ENCODE measurements at places on chromosomes 4 and X. TPM values are rescaled to one million over a fixed set of nuclear protein-coding genes. Genes with fewer than 3 reads are reported as not detected.

GRCh38 chr4:27787195-27787594 lies 926.6 kb downstream of the STIM2 start:
- no peaks in the 10 kb centered on the region for H3K36me3 ChIP-seq
- H3K4me3 ChIP-seq: no peak overlapping the region
- no peaks in the 10 kb centered on the region for H3K27me3 ChIP-seq
- no peak overlapping the region for H3K27ac ChIP-seq

Gene SORBS2
- total RNA-seq: 26.3 TPM

GRCh38 chr4:3773552-3774001 lies 7.4 kb downstream of the ADRA2C start:
- H3K4me1 ChIP-seq: no peaks in the 10 kb centered on the region
- no peak for DNase-seq
- no peaks in the 10 kb centered on the region for H3K36me3 ChIP-seq
- no peak overlapping the region for H3K27ac ChIP-seq
- peaks cover 57% of the 10 kb centered on the region for H3K27me3 ChIP-seq

DNA sequence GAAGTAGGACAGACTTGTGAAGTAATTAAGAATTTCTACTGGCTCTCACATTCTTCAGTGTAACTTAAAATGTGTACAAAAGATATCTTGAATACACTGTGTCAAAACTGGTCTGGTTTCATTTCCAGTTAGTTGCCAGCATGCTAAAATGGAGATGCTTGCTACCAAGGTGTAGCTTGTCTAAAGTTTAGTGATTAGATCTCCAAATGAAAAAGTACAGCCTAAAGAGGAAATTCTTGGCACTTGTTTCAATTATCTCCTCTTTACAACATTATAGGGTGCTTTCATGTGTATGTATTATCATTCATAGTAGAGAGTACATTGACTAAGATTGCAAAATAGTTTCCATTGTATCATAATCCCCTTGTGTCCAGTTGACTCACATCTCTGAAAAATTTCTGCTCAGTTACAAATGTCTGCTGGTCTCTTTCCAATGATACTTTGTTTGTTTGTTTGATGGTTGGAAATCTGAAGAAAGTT lies 97.3 kb upstream of the SPRY1 start:
- no peaks in the 10 kb centered on the region for H3K27me3 ChIP-seq
- H3K36me3 ChIP-seq: no peaks in the 10 kb centered on the region
- H3K4me3 ChIP-seq: no peak overlapping the region

GRCh38 chr4:84808332-84808731 lies 158.2 kb downstream of the WDFY3 start:
- H3K27ac ChIP-seq: no peak overlapping the region
- no peaks in the 10 kb centered on the region for H3K4me1 ChIP-seq
- DNase-seq: no peak
- peaks cover 22% of the 10 kb centered on the region for H3K36me3 ChIP-seq
- no peak overlapping the region for H3K4me3 ChIP-seq
- no peaks in the 10 kb centered on the region for H3K27me3 ChIP-seq

Gene CXCL8
- 1.5 TPM for total RNA-seq

DNA sequence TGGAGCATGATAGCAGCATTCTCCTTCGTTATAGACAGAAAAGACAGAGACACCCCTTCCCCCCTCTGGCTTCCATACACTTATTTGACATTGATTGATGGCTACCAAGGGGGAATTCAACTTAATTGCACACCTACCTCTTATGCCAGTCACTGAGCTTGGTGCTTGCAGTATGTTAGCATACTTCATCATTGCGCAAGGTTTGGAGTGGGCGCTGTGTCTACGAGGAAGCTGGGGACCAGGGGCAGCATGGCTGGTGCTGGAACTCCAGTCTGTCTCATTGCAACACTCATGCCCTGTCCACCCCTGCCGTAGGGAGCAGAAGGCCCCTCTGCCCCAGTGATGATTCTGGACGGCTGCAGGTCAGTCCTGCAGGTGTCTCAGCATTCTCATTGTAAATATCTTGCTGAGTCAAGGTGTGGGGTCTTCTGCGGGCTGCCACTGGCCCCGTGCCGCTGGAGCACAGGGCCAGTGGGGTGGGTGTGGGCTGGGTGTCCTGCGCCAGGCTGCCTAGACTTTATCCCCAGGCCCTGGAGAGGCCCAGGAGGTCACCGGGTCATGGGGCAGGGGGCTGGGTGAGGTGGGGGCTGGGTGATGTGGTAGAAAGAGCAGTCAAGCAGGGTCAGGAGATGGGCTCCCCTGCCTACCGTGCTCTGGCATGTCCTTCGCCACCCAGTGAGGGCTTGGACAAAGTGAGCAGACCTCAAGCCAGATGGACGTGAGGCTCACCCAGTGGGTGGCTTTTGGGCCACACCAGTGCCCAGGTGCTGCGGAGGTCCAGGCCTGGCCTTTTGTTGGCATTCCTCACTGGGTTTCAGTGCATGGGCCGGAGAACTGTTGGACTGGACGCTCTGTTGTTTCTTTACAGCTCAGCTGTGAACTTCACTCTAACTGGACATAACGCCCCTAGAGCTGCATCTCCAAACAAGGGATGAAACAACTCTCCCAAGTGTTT lies 85.5 kb downstream of the PSAPL1 start:
- H3K27me3 ChIP-seq: no peaks in the 10 kb centered on the region
- H3K27ac ChIP-seq: no peak overlapping the region
- no peaks in the 10 kb centered on the region for H3K4me1 ChIP-seq
- no peak for DNase-seq
- no peaks in the 10 kb centered on the region for H3K36me3 ChIP-seq
- H3K4me3 ChIP-seq: no peak overlapping the region

GRCh38 chrX:38558686-38559085 lies 2.7 kb upstream of the TSPAN7 start:
- no peak for DNase-seq
- H3K4me3 ChIP-seq: no peak overlapping the region
- no peak overlapping the region for H3K27ac ChIP-seq
- peaks cover 4% of the 10 kb centered on the region for H3K4me1 ChIP-seq
- no peaks in the 10 kb centered on the region for H3K36me3 ChIP-seq

- peaks cover 9% of the 10 kb centered on the region for H3K4me1 ChIP-seq
- H3K27me3 ChIP-seq: no peaks in the 10 kb centered on the region
- no peaks in the 10 kb centered on the region for H3K36me3 ChIP-seq
- no peak for DNase-seq
These were observed 5.3 kb upstream of the VMA21 start for GRCh38 chrX:151391722-151392121.

DNA sequence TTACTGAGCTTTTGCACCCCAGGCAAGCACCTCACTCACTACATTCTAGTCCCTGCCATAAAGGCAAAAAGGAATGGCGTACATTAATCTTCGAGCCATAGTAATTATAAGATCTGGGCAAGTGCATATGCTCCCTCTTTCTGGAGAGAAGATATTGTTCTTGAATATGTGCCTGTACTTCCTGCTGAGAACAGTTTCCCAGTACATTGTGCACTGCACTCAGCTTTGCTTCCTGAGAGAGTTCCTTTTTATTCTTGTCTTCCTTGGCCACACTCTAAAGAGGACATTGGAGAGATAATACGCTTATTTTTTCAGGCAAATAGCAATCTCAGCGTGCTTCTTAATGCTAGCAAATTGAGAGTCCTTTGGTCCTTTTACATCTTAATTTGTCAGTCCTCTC lies 909.0 kb upstream of the PCDH10 start:
- no peaks in the 10 kb centered on the region for H3K27me3 ChIP-seq
- no peak overlapping the region for H3K27ac ChIP-seq
- no peak overlapping the region for H3K4me3 ChIP-seq
- H3K4me1 ChIP-seq: no peaks in the 10 kb centered on the region
- DNase-seq: no peak
